ENCODE measurements at places on chromosomes 5 and 9.

DNA sequence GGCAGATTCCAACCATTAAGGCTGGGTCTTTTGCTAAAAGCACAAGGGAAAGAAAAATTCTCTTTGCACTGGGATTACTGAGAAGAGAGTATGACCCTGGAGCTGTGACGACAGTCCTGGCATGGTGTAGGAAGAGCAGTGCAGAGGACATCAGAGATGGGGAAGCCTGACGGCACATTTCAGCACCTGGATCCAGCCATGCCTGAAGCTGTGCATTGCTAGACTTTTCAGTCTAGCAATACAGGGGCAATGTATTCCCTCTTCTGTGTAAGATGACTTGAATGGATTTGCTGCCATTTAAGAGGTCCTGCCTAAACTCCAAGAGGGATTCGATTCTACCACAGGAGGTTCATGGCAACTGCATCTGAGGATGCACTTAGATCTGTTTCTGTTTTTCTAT, 12.3 kb upstream of the MRNIP start:
- no peak for DNase-seq

GRCh38 chr9:33109097-33109496, 32.6 kb upstream of the SMU1 start:
- DNase-seq = no peak

DNA sequence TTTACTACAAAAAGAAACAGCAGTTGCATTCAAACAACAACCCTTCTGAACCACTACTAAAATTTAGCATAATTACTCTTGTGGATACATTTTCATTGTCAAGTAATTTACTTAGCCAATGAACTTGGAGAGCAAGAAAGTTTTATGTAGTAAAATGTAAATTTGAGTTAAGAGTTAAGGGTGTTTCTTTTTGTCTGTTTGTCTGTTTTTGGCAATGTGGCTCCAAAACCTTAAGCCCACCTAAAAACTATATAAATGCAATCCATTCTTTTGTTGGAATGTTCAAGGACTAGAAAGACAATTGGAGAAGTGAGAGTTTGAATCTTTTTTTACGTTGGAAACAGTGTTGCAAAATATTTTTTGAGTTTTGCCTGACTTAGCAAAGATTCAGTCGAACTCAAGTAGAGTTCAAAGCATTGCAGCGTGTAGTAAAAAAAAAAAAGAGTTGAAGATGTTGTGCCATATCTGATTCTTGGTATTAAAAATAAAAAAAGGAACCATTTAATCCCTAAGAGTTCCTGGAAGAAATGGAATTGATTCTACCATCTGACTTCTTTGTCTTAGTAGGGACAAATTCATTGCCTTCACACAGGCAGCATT, 867 bp downstream of the SYK start:
- DNase-seq = no peak

GRCh38 chr9:119086590-119086989, 282.6 kb downstream of the BRINP1 start:
- DNase-seq = no peak

- DNase-seq = no peak
Observed at GRCh38 chr9:127415657-127416056, 8.5 kb upstream of the ZNF79 start.

DNA sequence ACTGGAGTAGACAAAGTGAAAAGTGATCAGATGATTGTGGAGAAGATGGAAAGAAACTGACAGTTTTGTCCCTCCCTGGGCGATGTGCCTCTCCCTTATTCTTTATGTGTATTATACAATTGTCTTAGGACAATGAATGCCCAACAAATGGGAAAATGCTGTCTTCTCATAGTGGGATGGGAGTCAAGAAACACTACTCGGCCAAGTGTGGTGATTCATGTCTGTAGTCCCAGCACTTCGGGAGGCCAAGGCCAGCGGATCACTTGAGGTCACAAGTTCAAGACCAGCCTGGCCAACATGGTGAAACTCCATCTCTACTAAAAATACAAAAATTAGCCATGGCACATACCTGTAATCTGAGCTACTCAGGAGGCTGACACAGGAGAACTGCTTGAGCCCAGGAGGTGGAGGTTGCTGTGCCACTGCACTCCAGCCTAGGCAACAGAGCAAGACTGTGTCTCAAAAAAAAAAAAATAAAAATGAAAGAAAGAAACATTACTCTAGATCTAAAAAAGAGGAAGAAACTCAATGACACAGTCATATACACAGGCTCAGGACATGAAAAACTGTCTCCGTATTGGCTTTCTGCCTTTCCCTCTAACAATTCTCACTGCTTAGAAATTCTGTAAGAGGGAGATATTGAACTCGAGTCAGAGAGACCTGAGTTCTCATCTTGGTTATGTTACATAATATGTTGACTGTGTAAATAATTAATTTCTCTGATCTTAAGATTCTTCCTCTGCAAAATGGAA, 67.9 kb upstream of the TARS1 start:
- no peak for DNase-seq

DNA sequence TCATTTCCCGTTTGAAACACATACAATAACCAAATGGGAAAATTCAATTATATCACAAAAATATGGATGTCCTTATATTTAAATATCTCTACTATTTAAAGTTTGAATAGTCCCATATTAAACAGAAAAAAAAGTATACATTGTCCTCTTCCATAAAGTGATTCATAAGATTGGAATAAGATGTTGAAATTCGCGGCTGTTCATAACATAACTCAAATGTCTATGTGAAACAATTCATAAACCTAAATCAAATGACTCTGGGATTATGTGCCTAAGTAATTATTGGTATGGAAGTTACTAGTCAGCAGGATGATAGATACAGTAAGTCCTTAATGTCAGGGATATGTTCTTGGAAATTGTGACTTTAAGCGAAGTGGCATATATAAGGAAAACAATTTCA, 3.9 kb upstream of the EFNA5 start:
- no peak for DNase-seq

DNA sequence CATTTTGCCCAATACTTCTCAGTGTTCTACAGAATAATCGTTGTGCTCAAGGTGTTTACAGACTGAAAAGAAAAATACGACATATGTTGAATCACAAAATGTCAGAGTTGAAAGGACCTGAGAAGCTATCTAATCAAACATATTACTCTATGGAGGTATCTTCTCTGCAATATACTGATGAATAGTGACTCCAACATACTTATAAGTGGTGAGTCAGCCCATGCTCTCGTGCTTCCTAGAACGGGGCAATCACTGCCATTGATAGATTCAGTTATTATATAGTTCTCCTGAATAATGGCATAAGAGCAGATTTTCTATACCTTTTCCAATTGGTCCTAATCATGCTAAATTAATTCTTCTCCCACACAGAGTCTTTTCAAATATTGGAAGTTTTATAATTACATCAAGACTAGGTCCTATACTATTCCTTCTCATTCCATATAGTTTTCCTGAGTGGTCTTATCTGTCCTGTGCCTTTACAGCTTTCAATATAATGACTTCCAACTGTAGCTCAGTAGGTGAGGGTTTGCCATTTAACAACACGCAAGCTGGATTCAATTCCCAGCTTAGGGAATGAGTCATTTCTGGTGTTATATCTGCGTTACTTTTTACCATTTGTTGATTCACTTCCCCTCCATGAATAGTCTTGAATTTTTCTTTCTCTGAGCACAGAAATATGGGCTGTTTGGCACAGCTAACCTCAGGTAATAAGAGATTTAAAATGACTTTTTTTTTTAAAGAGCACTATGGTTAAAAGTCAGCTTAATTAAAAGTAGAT, 81.1 kb downstream of the PLK2 start:
- no peak for DNase-seq

- no peak for DNase-seq
Observed at GRCh38 chr5:17378346-17378997, 119.6 kb upstream of the TAF11L2 start.

- DNase-seq = no peak
Observed at GRCh38 chr5:28542987-28543386, 1504.6 kb upstream of the CDH9 start.

DNA sequence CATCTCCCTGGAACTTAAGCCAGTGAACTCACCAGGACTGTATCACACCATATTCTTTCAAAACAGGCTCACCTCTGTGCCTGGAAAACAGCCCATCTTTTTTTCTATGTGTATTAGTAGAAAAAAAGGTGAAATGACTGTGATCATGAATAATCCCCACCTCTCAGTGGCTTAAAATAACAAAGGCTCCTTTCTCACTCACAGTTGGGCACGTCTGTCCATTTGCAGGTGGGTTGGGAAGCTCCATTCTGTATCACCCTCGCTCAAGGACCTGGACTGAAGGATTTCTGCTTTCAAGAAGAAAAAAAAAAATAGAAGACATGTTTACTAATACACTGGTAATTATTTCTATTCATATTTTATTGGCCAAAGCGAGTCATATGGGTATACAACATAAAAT, 17.3 kb upstream of the FGF1 start:
- DNase-seq = no peak

- no peak for DNase-seq
Observed at GRCh38 chr9:130990978-130991777, 17.8 kb upstream of the LAMC3 start.

DNA sequence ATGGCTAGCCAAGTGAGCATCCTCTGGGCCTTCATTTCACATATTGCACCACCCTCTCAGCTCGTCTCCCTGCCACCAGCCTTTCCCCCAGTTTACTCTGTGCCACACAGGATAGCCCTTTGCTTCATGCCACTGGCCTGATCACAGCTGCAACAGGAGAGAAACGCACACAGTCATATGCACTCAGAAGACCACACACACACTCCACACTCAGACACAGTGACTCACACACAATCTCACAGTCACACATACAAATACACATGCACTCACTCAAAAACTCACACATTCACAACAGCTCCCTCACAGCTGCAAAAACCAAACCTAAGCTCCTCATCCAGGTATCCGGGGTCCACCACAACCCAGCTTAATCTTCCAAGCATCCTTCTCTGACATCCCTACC, 38.7 kb downstream of the TTC39B start:
- DNase-seq = no peak

DNA sequence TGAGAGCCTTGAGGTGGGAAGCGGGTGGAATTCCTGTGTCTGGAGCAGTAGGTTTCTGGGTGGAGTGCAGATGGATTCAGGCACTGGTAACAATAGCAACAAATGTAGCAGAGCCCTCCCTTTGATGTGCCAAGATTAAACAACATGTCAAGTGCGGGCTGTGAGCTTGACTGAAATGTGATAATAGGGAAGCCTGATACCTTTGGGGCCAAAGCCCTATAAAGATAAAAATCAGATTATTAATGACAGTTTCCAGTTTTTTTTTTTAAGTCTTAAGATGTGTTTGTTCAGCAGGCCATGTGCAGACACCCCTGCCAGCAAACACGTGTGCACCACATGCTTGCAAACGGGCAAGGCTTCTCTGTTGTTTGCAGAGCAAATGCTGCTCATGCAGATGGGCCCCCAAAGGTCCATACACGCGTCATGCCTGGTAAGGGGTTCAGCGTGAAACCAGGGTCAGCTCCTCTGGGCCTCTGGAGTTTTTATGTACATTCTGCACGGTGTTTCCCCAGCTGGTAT, 193.2 kb downstream of the GADD45G start:
- no peak for DNase-seq

- no peak for DNase-seq
Observed at GRCh38 chr5:125484742-125485641, 738.6 kb upstream of the ZNF608 start.

DNA sequence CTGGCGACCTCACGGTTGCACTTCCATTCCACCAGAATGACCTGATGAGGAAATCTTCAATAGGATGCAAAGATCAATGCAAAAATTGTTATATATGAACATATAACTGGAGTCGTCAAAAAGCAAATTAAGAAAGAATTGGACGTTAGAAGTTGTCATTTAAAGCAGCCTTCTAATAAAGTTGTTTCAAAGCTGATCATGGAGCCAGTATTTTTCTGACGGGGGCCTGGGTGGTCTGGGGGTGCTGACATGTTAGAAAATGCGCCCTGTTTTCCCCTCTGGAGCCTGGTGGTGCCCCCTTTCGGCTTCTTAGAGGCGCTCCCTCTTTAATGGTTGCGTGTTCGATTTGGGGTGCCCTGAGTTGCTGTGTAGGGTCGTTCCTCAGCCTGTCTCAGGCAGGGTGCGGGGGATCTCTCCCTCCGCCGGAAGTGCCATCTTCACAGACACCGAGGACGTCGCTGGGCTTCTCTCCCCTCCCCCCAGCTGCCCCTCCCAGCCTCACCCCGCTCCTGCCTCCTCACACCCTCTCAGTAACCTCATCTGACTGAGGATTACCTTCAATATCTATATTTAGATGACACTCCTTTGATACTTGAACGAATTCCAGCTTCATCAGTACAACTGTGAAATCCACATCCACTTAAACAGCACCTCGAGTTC, 18.3 kb downstream of the PTGES2 start:
- no peak for DNase-seq

DNA sequence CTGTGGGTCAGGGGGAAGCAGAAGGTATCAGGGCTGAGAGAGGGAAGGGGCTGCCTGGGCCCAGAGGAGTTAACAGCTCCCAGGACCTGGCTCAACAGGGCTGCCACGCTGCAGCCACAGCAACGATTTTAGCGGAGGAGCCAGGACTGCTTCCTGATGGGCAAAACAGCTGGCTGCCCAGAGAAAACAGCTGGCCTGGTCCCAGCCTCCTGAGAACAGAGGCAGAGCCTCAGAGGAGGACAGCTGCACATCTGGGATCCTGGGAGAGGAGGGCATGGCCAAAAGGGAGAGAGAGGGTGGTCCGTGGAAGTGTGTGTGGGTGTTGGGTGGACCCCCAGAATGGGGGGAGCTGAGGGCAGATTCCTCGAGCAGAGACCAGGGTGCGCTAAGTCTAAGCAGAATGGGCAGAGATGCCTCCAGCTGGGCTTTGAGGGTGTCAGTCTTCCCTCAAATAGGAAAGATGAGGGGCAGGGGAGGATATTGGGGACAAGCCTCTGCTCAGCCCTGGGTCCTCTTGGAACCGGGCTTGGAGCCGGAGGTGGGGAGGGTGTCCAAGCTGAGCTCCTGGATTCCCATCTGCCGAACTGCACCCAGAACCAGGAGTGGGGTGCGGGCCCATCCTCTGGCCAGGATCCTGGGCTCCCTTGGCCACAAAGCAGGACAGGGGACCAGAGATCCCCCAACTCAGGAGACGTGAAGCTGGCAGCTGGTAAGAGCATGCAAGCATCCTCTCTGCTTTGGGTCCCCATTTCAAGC, 9.1 kb upstream of the CERCAM start:
- no peak for DNase-seq

- no peak for DNase-seq
Observed at GRCh38 chr5:6710070-6710469, 3.2 kb upstream of the TENT4A start.

- no peak for DNase-seq
Observed at GRCh38 chr9:137787786-137788505, 89.6 kb upstream of the CACNA1B start.

GRCh38 chr9:89379031-89379430, 60.7 kb downstream of the SECISBP2 start:
- DNase-seq = no peak

- no peak for DNase-seq
Observed at GRCh38 chr5:6611334-6612256, 21.2 kb downstream of the NSUN2 start.

GRCh38 chr9:136379891-136380290, 6.4 kb upstream of the CARD9 start:
- DNase-seq = no peak

- no peak for DNase-seq
Observed at GRCh38 chr5:79806741-79807140, 117.1 kb downstream of the CMYA5 start.

Measured in stimulated activated CD8-positive, alpha-beta memory T cell treated with anti-CD3 and anti-CD28 coated beads, Interleukin-15, amount 100 ng/mL, for 24 hours (primary cell).